Right kidney (tissue), 9 donors: ENCODE measurements at places on chromosomes 1 and 21.
A peak's percentile ranks its signal among the peaks of the same experiment; 100 is the strongest.

- no peak for DNase-seq
Observed at GRCh38 chr1:227069490-227069889, 129.4 kb downstream of the COQ8A start.

DNA sequence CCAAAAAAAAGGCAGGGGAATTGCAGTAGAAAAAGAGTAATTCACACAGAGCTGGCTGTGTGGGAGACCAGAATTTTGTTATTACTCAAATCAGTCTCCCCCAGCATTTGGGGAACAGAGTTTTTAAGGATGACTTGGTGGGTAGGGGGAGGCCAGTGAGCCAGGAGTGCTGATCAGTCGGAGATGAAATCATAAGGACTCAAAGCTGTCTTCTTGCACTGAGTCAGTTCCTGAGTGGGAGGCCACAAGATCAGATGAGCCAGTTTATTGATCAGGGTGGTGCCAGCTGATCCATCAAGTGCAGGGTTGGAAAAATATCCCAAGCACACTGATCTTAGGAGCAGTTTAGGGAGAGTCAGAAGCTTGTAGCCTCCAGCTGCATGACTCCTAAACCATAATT lies 23.7 kb upstream of the EDARADD start:
- DNase-seq, result no peak

- no peak for DNase-seq
Observed at GRCh38 chr1:183548116-183548515, 42.1 kb downstream of the NCF2 start.

DNA sequence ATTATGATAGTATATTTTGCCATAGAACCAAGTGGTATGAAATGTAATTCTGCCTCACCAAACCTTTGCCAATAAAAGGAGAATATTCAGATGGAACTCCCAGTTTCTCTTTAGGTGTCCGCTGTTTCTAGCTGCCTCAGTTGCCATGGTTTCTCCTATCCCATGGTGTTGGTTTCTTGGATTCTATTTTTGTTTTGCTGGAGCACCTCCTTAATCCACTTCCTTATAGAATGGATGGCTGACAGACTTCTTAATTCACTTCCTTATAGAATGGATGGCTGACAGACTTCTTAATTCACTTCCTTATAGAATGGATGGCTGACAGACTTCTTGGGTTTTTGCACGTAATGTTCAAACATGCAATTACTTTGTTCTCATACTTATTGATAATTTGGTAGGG lies 43.7 kb downstream of the ADARB1 start:
- no peak for DNase-seq

DNA sequence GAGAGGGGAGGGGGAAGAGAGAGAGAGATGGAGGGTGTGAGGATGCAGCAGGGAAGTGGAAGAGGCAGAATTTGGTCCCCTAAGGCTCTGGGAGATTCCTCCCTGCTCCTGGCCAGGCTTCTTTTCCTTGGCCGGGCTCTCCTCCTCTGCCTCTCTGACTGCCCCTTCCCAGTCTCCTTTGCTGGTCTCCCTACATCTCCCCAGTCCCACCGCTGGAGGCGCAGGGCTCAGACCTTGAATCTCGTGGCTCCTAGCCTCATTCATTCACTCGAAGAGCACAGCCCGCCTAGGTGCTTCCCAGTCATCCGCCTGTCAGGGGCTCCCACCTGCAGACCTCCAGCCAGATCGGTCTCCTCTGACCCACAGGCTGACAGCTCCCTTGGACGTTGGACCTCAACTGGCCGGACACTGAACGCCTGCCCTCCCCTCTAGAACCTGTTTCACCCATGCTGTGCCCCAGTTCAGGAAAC lies 76.5 kb downstream of the VWA5B1 start:
- peak; percentile 54 for DNase-seq

GRCh38 chr1:244665771-244666217 lies 12.9 kb downstream of the DESI2 start:
- no peak for DNase-seq

- DNase-seq, result no peak
Observed at GRCh38 chr1:24311741-24312140, 7.4 kb upstream of the GRHL3 start.

- DNase-seq, result no peak
Observed at GRCh38 chr1:197663162-197663953, 111.9 kb downstream of the DENND1B start.

- peak; percentile 47 for DNase-seq
Observed at GRCh38 chr1:209641832-209642172, 10.4 kb downstream of the LAMB3 start.

DNA sequence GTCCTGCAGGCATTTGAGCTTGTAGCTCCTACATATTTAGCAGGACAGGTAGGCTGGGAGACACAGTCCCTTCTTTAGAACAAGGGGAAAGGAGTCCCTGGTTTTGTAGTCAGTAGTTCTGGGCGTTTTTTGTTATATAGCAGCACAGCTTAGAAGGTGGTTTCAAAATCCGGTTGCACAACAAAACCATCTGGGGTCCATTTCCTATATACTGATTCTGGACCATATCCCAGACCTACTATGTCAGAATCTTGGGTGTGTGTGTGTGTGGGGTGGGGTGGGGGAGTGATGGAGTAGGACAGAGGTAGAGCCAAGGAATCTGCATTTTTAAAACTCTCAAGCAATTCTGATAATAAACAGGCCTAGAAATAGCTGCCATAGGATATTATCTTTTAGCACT lies 21.6 kb downstream of the METTL13 start:
- no peak for DNase-seq

DNA sequence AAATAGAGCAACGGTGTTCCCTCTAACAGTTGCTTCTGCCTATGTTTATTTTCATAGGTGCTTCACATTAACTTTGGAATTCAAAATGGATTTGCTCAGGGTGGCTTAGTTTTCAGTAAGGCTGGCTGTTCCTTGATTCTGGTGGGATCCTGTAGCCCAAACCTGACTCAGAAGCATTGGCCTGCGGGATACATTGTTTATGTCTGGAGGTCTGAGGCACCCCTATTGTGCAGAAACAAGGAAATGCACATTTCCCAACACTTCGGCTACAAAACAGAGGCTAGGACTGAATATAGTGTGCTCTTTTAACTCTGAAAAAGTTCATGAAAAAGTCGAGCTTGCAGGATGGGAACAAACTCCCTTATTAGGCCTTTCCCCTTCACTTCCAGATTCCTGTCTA lies 133.8 kb upstream of the F3 start:
- DNase-seq, result no peak

- no peak for DNase-seq
Observed at GRCh38 chr1:59481881-59482505, 185.1 kb downstream of the FGGY start.

- no peak for DNase-seq
Observed at GRCh38 chr1:100582943-100583342, 45.0 kb downstream of the GPR88 start.

DNA sequence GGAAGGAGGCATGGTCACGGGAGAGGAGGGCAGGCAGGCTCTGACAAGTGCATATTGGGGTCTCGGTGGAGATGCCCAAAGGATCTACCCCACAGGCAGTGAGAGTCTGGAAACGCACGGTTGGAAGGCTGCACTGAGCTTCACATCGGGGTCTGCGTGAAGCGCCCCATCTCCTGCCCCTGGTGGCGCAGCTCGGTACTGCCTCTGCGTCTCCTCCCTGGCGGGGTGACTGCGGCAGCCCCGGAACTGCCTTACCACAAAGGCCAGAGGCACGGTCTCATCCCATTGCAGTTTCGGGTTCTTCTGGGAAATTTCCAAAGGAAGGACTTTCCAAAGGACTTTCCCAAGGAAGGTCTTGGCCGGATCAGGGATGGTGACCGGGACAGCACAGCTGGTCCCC lies 69.2 kb upstream of the AJAP1 start:
- no peak for DNase-seq

DNA sequence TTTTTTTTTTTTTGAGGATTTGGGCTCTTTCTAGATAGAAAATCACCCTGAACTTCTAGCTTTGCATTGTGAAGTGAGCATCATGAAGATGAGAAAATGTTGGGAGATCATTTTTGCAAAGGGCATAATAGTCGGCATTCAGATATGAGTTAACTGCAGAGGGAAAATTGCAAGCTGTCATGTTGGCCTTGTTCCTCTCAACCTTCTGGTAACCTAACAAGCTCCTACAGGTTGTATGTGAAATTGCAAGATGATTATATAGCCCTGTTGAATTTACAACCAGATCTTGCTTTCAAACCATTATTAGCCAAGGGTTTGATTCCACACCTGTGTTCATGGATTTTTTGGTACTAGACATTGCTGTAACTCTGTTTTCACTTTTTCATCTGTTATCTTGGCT lies 2.2 kb downstream of the ELOA start:
- DNase-seq, result no peak

DNA sequence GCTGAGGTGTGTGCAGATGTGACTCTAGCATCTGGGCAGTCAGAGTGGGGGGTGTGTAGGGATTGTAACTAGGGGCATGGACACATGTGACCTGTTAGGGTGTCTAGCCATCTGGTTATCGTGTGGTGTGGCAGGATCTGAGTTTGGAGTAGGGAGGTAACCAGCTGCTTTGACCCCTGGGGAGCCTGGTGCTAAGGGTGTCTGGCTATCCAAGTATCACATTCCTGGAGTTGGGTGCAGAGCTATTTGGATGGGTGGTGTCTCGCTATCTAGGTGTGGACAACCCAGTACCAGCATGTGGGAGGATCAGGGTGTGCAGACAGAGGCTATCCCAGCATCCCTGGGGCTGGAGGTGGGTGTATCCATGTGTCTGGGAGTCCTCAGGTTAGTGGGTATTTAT lies 4.7 kb downstream of the PTPRU start:
- DNase-seq, result no peak

DNA sequence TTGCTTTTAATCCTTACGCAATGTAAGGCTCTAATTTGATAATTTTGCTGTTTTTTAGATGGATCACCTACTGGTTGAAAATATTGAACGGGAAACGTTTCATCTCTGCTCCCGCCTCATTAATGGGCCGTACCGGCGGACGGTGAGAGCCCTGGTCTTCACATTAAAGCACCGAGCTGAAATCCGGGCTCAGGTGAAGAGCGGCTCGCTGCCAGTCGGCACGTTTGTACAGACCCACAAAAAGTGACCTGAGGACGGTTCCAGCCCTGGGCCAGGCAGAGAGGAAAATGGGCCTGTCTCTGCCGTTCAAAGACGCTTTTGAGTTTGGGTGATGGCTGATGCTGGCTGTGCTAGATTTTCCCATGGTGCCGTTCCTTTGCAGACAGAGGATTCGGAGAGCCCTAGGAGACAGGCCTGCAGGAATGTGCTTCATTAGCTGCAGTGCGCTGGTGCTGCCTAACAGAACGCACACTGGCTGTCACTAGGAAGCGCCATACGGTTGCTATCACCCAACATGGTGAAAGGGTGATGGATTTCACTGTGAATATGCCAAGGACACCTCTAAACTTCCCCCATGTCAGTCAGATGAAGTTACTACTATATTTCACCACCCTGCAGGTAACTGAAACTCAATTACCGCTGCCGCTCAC lies 42.9 kb downstream of the TCEANC2 start:
- peak; percentile 27 for DNase-seq
